Stimulated activated CD4-positive, alpha-beta T cell treated with anti-CD3 and anti-CD28 coated beads, Interleukin-1b, Interleukin-23, amount 100 ng/mL, for 4 hours (primary cell): ENCODE measurements at places on chromosomes 6 and 20.
A peak's percentile ranks its signal among the peaks of the same experiment; 100 is the strongest.

GRCh38 chr6:107398001-107398400, 61.4 kb downstream of the PDSS2 start:
- no peak for DNase-seq

DNA sequence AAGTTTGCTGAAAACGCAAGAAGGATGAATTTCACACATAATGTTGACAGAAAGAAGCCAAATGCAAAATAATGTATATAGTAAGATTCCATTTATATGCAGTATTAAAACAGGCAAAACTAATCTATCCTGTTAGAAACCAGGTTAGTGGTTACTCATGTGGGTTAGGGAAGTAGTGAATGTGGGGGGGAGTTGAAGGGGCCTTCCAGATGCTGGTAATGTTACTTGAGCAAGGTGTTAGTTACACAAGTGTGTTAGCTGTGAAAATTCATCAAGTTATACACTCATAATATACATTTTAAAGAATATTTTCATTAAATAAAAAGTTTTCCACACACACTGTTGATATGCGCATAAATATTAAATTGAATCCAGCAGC, 29.8 kb downstream of the USP45 start:
- DNase-seq: no peak

GRCh38 chr6:24768361-24768760, 6.4 kb upstream of the GMNN start:
- DNase-seq: no peak

- DNase-seq: no peak
These were observed 89.2 kb upstream of the STMND1 start for GRCh38 chr6:17012421-17013225.

GRCh38 chr6:18281564-18281963, 17.2 kb upstream of the DEK start:
- DNase-seq: no peak

DNA sequence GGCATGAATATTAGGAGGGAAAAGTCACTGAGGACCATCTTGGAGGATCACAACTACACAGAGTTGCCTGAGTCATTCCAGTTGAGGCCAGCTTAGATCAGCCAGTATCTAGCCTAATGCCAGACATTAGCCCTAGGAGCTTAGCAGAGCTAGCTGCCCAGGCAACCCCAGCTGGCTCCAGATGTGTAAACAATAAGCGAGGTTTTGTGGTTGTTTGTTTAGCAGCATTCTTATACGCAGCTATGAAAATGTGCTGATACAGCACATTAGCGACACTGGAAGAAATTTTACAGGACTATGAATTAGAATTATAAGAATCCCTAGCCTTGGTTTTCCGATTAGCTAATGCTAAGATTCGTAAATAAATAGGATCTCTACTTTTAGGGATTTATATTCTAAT, 59.3 kb downstream of the BTBD3 start:
- no peak for DNase-seq

DNA sequence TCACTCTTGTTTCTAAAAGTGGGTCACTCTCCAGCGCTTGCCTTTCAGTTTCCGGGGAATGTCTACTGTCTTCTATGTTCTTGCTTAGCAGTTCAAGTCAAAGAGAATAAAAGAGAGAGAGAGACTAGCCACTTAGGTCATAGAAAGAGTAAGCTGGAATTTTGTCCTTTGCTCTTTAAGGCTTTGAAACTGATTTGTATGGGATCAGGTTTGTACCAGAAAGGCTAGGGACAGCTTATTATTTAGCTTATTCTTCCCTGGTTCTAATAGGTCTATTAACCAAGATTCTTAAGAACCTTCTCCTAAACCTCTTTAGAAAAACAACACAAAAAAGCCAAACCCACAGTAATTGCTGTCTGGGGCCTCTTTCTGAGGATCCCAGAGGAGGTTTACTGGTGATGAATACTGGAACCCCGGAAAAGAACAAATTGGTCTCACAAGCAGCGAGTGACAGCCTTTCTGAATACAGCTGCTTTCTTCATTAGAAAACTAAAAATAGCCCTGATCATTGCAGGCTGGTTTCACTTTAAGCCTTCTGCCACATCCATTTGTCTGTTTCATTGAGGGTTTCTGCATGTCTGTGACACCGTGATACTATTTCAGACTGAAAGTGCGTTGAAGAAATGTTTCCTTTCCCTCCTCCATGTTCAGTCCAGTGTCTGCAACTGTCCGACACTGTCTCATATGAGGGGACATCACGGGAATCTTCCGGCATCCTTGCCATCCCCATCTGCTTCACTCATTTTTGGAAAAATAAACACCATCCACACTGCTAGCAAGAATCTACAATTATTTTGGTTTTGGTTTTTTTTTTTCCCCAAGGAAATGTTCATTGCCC, 75.1 kb upstream of the ATXN1 start:
- DNase-seq: no peak

DNA sequence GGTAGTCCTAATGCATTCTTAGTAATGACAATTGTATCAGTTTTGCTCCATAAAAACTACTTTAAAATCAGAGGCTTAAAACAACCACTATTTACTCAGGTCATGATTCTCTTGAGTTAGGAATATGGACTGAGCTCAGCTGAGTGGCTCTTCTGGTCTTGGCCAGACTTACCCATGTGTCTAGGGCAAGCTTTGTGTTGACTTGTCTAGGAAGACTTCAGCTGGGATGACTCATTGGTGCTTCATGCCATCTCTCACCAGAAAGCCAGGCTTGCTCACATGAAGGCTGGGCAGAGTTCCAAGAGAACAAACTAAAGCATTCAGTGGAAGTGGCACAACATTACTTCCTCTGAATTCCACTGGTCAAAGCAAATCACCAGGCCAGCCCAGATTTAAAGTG, 155.3 kb downstream of the DHX35 start:
- no peak for DNase-seq

- no peak for DNase-seq
These were observed 8.3 kb upstream of the ISM1 start for GRCh38 chr20:13212750-13213149.

GRCh38 chr20:10180651-10181235, 37.9 kb upstream of the SNAP25 start:
- DNase-seq: no peak

- peak; percentile 67 for DNase-seq
These were observed 15.2 kb upstream of the ZNF335 start for GRCh38 chr20:45987108-45987780.

DNA sequence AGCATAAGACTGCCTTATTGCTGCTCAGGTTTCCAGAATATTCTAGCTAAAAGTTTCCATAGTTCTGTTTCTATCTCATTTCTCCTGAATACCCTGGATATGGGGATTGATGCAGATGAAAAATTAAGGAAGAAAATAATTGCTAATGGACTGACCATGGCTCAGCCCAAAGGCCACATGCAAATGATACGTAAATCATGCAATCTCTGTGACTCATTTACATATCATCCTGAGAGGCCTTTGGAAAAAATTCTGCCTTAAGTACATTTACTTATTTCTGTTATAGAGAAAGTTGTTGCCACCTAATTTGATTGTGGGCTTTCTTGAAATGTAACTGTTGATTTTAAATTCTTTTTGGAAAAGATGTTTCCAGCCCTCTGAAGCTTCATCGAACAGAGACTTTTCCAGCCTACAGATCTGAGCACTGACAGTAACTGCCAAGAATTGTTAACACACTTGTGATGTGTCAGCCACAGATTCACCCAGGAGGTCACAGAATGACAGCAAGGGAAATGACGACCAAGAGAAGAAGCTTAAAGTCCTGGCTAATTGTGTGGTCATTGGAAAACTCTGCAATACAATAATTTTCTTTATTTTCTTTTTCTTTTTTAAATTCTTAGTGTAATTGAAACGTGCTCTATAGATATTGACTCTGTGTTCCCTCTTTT, 174.8 kb downstream of the DOK5 start:
- DNase-seq: no peak

DNA sequence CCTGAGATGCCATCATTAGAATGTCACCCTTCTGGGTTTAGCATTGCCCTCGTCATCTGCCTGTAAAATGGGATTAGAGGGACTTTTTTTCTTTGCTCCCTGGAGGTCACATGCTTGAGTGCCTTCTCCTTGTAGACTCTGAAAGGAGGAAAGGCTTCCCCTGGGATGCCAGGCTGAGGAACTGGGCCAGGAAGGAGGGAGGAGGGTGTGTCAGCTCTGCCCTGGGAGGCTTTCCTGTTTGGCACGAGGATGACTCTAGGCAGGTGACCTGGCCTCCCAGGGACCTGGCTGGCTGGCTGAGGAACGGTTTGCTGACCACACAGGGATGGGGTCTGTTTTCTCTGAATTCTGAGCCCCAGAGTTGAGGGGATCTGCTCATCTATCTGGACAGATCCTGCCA, 137.9 kb upstream of the RNF24 start:
- DNase-seq: no peak

DNA sequence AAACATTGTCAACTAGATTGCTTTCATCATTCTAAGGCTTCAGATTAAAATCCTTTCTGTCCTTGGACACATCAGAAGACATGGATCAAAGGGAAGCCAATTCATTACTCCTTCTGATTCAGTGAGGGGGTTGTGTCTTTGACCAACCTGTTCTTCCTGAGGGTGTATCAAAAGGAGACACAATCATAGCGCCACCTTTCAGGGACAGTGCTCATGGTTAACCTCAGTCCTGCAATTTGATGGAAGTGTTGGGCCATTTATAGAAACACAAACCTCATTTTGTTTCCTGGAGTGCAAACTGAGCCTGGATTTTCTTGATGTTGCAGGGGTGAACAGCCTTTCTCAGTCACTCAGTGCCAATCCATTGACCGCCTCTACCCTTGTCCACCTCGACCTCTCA, 163.9 kb upstream of the SCGN start:
- no peak for DNase-seq

- no peak for DNase-seq
These were observed 144.7 kb downstream of the QRSL1 start for GRCh38 chr6:106773996-106774629.

GRCh38 chr6:30066082-30066481, 916 bp upstream of the PPP1R11 start:
- no peak for DNase-seq

DNA sequence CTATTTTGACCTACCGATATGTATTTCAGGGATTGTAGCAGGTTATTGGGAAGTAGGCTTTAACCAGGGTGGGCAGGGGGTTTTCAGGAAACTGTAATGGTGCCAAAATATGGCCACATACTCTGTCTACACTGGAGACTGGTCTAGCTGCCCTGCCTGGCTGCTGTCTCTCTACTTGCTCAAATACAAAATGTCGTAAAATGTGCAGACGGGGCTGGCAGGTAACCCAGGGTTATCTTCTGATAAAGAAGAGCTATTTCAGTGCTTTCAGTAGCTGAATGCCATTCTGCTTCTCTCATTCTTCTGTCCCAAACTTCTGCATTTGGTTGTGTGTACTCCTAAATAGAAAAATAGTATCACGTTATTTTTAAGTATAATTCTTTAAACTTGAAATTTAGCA, 616.2 kb downstream of the EPM2A start:
- DNase-seq: no peak

GRCh38 chr20:21099751-21100577, 6.2 kb downstream of the LINC00237 start:
- peak; percentile 11 for DNase-seq

GRCh38 chr6:43877463-43878126, 107.6 kb downstream of the VEGFA start:
- DNase-seq: no peak

- no peak for DNase-seq
These were observed 117.8 kb downstream of the WDR27 start for GRCh38 chr6:169583886-169584541.

DNA sequence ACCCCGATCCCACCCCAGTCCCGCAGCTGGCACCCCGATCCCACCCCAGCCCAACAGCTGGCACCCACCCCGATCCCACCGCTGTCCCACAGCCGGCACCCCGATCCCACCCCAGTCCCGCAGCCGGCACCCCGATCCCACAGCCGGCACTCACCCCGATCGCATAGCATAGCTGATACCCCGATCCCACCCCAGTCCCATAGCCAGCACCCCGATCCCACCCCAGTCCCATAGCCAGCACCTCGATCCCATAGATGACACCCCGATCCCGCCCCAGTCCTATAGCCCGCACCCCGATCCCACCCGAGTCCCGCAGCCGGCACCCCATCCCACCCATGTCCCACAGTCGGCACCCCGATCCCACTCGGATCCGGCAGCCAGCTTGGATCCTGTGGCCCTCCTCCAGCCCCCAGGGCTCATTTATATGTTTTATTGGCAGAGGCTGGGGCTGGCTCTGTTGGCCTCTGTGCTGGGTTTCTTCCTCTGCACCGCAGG, 897 bp upstream of the GMEB2 start:
- DNase-seq: no peak

DNA sequence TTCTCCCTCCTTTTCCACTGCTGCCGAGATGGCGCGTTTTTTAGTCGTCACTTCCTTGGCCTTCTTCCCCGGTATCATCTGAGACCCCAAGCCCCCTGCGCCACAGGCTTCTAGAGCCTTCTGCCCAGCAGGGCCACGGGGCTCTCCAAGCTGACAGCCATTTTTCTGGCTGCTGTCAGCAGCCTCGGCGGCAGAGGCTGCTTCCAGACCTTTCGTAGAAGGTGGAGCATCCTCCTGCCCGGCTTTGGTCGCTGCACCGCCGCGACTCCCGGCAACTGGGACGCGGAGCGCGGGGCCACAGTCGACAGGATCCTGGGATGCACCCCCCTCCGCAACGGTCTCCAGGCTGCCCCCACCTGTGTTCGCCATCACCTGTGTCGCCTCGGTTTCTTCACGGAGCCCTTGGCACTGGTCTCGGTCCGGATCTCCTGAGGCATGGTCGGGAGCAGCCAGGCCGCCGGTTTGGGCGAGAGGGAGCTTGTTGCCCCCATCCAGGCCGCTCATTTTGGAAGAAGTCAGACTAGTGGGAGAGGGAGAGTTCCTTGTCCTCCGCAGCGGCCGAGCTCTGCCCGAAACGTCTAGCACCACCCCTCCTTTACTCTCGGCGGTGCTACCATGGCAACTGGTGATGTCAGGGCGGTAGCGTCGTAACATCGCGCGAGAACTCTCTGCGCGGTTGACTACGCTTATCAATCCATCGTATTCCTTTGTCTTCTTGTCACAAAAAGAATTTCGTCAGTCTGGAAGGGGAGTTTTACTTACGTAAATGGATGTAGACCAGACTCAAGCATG, at the start of gene TSPYL4:
TSS of gene TSPYL4 (minus strand) at position 571 of the 792 bp plus-strand sequence. CDS start at position 504, 67 bp downstream.
- peak; percentile 83 for DNase-seq

DNA sequence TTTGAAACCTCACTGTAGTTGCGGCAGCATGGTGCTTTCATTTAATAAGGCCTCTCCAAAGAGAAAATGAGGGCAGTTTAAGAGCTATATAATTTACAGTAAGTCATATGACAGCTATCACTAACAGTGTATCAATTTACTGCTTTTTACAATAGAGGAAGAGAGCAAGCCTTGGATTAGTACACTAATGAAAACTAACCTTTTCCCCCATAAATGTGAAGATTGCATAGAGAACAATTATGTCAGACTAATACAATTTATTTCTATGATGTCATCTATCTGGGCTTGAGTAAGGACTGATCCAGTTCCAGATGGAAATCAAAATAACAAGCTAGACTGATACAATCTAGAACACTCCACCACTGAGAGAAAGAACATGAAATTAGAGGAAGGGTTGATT, 78.1 kb upstream of the FAM83B start:
- DNase-seq: no peak

GRCh38 chr20:58310291-58310782, 822 bp downstream of the RAB22A start:
- DNase-seq: no peak
